Activated naive CD4-positive, alpha-beta T cell (primary cell): ENCODE measurements at places on chromosomes 1 and 21.

- DNase-seq = no peak
Measured at GRCh38 chr21:35646606-35647005, 413.7 kb downstream of the SETD4 start.

DNA sequence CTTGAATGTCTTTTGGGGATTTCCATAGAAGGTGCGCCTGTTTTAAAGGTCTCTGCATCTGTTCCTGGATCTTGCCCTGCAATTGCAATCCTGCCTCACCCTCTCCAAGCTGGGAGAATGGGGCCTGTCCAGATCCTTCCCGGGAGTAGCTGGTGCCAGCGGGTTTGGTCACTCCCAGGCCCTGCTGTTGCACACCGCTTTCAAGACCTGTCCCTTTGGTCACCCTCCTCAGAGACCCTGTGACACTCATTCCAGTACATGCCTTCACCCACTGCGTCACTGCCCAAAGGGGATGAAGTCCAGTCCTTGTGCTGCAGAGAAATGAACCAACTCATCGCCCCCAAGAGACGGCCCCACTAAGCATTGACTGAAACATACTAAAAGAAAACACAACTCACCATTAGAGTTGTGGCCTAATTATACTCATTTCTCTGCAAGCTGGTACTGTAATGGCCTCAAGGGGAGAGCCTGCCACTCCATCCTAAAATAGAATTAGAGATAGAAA is 1.9 kb upstream of the IRF2BP2 start:
- DNase-seq = no peak

GRCh38 chr1:236518322-236518721 is 5.5 kb upstream of the LGALS8 start:
- no peak for DNase-seq

DNA sequence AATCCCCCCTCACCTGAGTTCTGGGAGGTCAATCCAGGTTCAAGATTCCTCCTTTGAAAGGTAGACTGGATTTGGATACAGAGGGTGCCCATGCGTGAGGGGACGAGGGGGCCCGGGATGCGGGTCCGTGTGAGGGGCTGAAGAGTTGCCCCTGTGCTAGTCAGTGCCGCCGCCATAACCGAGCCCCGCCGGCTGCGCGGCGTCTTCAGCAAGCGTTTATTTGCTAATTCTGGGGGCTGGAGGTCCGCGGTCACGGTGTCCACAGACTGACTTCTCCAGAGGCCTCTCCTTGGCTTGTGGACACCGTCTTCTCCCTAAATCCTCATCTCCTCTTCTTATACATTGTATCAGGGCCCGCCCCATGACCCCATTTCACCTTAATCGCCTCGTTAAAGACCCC is 20.9 kb upstream of the SAMD11 start:
- no peak for DNase-seq

GRCh38 chr21:33539616-33540015 is 2.3 kb downstream of the GART start:
- DNase-seq = no peak

- DNase-seq = no peak
Measured at GRCh38 chr1:204579681-204580080, 63.5 kb downstream of the MDM4 start.

GRCh38 chr1:17197696-17198095 is 7.2 kb upstream of the PADI1 start:
- no peak for DNase-seq

GRCh38 chr1:65949230-65949626 is 156.5 kb downstream of the PDE4B start:
- DNase-seq = no peak

GRCh38 chr1:30693822-30694221 is 29.6 kb downstream of the MATN1 start:
- no peak for DNase-seq

- no peak for DNase-seq
Measured at GRCh38 chr1:224743608-224744164, 127.6 kb downstream of the CNIH3 start.

GRCh38 chr1:15526021-15526489 is 593 bp upstream of the DNAJC16 start:
- no peak for DNase-seq

DNA sequence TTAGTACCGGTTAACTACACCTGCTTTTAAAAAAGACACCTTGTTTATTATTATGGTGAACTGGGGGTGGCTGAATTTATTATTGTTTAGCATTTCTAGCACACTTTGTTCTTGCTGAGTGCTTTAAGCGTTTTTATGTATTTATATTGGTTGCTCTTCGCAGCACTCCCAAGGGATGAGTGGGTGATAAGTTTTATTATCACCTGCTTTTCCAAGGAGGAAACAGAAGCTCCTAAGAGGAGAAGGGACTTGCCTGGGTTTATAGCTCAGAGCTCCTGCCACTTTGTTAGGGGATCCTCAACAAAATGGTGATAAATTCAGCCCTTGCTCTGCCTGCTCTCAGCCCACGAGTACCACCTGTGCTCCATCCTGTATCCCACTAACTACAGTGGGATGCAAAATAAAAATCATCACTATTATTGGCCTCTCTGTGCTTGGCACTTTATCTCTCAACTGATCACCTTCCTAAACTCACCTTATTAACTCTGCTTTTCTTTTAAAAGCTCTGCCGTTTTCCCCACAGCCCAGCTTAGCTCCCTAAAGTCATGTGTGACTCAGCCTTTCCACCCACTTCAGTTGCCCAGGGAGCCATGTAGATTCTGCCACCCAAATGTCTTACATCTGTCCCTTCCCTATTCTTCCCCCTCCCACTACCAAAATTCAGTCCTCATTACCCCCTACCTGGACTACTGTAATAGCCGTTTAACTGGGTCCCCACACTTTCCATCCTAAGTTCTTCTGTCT is 44.5 kb downstream of the BCL9 start:
- no peak for DNase-seq

DNA sequence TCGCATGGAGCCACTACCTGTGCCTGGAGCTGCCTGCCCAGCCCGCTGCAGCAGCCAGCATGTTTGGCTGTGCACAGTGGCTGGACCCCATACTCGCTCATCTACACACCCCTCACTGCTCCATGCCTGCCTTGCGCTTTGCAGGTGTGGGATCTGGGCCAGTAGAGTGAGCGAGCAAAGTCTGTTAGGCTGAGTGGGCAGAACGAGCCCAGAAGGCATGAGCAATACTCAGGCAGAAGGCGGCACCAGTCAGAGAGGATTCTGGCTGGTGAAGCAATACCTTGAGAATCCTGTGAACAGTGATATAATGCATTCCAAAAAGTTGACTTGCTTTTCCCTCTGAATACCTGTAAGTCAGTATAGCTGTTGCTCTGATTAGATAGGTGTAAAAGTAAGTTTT is 816.4 kb downstream of the KCNT2 start:
- no peak for DNase-seq

GRCh38 chr1:179807291-179807690 is 64.2 kb downstream of the FAM163A start:
- DNase-seq = no peak

- DNase-seq = no peak
Measured at GRCh38 chr1:31679091-31679490, 24.7 kb downstream of the COL16A1 start.

- DNase-seq = no peak
Measured at GRCh38 chr1:229318056-229318455, 24.8 kb downstream of the CCSAP start.

- no peak for DNase-seq
Measured at GRCh38 chr1:94020764-94021579, 100.0 kb downstream of the ABCA4 start.

GRCh38 chr1:59317780-59318179 is 20.9 kb downstream of the FGGY start:
- no peak for DNase-seq

DNA sequence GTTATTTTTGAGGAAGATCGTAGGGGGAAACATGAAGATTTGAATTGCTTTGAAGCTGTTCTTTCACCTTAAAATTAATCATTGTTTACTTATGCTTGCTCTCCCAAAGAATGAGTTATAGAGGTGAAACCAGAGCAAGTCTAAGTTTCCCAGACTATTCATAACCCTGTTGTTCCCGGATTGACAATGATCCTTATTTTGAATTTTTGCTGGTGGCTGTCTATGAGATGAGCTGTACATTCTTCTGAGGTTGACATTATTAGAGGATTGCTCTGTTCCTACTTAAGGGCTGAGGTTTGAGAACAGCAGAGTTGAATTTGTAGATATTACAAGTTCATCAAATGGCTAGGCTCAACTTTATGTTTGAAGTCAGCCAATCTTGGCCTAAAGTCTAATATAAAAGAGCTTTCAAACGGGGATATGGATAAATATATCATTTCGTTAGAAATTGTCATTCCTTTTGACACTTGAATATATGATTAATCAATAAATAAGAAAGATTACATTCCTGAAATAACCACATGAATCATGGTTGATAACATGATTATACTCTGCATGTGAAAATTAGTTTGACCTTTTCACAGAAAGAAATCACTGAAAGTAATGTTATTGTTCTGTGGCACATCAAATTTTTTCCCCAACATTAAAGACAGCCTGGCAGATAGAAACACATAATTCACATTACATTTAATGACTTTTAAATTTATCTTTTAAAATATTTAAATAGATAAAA is 19.1 kb upstream of the PDE4B start:
- no peak for DNase-seq

DNA sequence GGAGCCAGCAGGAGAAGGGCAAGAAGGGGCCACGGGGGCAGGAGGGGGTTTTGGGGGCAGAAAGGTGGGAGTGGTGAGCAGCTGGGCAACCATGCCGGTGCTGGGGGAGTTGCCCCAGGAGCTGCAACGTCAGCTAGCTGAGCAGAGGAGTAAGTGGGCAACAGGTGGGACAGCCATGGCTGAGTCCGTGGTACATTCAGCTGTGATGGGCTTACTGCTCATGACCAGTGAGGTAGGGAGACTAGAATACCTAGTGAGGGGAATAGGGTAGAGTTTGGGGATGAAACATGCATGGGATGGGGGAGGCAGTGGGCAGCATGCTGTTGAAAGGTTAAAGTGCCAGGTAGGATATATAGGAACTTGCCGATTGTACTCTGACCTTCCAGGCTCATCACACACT is 2.4 kb downstream of the USP21 start:
- no peak for DNase-seq

GRCh38 chr1:182263706-182264105 is 127.9 kb downstream of the GLUL start:
- DNase-seq = no peak

- no peak for DNase-seq
Measured at GRCh38 chr1:111366256-111366655, 61.3 kb downstream of the OVGP1 start.

GRCh38 chr1:184590163-184590750 is 164.4 kb downstream of the EDEM3 start:
- no peak for DNase-seq

DNA sequence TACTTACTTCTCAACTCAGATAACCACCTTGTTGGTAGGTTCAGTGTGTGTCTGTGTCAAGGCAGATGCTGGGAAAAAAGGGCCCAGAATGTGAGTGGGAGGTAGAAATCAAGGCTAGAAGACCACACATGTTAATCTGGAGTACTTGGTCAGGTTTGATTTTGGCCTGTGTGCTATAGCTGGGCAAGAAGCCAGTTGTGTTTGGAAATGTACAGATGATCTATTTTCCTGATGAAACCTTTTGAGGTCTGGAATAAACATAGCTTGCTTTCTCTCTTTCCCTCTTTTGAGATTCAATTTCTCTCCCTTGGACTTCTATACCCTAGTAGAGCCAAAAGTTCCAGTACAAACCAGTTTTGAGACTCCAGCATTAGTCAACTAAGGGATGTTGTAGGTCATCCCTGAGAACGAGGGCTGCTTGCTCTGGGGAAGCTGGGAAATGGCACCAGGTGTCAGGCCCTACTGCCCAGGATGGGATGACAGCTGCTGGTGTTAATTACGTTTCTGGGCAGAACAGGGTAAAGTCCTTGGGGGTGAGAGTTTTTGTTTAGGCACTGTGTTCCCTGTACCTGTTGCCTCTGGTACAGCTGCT is 15.8 kb downstream of the MAPKAPK2 start:
- DNase-seq = no peak

DNA sequence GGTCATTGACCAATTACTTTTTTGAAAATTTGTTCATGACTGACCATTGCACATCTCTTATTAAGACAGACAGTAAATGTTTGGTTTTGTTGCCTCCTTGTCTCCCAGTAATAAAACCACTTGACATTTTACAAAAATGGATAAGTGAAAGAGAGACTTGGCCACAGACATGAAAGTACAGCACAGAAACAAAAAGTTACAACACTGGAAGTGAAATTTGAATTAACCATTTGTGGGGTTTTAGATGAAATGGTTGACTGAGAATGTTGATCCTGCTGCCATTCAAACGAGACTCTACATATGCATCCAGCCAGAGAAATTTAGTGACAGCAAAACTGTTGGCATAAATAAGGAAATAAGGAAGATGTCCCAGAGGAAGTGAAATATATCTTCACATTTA is 79.3 kb upstream of the B3GALT2 start:
- no peak for DNase-seq

- DNase-seq = no peak
Measured at GRCh38 chr1:149966405-149966804, 29.7 kb upstream of the MTMR11 start.

DNA sequence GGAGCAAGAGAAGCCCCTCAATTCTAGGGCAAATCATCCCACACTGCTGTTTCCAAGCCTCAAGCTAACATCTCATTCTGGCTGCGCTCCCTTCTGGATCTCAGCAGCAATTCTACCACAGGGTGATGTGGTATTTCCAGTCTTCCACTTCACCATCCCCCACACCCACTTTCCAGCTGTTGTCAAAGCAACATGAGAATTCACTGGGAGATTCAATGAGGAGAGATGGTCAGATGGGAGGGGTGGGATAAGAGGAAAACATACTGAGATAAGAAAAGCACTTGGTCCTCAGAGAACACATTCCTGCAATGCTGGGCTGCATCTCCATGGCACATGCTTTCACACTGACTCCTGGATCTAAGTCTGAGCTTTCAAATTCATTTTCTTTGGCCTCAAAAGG is 47.3 kb upstream of the LRRC52 start:
- DNase-seq = no peak

GRCh38 chr1:84165601-84166000 is 21.5 kb downstream of the PRKACB start:
- DNase-seq = no peak

- no peak for DNase-seq
Measured at GRCh38 chr1:155171836-155172731, 1.0 kb downstream of the KRTCAP2 start.

- DNase-seq = no peak
Measured at GRCh38 chr21:32312976-32313375, 14.3 kb downstream of the MRAP start.
